ENCODE measurements at places on chromosomes 1 and 21.
A peak's percentile ranks its signal among the peaks of the same experiment; 100 is the strongest.

DNA sequence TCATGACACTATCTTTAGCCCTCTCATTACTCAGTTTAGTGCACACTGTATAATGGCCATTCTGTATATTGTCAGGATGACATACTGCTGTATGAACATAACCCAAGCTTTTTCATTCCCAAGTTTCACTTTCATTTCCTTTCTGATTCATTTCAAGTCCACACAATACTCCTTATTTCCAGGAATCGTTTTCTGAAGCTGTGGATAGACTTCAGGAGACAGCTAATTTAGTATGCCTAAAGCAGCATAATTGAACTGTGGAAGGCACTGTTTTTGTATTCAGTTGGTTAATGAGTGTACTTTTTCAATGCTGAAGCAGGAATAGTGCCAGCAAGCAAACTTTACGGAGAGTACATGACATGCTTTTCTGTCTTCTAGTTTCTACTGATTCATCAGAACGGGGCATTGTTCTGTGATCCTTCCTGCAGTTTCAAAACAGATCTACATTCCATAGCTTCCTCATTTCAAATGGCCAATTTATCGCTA is 578.5 kb upstream of the ZP4 start:
- no peak for DNase-seq

- peak; percentile 17 for DNase-seq
Measured at GRCh38 chr1:62395291-62395690, 41.6 kb upstream of the USP1 start.

DNA sequence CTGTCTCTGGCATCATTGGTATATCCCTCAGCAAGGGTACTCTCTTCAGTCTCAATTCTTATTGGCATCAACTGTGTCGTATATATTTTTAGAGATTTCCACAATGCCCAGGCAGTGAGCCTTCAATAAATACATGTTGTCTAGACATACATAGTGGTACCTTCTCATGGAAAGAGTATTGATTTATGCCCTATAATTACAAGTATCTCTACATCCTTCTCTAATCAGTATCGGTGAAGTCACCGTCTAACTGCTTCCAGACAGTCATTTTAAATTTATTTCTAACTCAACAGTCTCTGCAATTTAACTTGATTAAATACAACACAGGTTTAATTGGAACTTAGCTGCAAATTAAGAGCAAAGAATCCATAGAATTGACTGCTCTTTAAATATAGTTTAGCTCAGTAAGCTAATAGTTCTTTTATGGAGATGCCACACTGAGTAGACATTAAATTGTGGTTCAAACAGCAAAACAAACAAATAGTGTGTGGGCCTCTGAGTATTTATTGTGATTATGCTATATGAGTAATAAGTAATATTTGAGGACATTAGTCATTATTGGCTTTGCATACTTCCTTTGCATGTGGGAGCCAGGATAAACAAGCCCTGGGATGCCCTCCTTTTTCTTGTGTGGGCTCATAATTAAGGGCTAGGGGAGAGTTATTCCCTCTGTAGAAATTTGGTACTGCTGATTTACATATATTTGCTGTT is 126.9 kb upstream of the DUSP10 start:
- DNase-seq: no peak

DNA sequence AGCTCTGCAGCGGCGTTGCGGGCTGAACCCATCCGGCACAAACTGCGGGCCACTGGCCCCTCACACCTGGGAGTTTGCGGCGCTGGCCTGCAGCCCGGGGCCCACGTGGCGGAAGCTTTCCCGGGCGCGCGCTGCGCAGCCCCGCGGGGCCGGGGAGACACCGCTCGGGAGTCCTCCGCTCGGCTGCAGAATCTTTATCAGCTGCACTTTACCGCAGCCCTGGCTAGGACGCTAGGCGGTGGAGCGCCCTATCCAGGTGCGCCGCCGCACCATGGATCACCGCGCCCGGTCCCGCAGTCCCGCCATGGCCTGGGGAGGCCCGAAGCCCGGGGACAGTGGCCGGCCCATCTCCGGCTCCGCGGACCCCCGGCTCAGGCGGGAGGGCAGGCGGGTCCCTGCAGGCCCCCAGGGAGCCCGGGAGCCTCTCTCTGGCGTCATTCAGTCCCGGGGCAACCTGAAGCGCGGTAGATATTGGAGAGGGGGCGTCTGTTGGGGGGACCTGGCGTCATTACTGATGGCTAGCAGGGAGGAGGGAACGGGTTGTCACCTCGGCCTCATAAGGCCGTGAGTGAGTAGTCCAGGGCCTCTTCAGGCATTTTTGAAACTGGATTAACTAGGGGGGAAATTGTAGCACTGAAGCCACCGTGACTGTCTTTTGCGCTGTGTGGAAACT is 5.7 kb upstream of the OLIG2 start:
- no peak for DNase-seq

DNA sequence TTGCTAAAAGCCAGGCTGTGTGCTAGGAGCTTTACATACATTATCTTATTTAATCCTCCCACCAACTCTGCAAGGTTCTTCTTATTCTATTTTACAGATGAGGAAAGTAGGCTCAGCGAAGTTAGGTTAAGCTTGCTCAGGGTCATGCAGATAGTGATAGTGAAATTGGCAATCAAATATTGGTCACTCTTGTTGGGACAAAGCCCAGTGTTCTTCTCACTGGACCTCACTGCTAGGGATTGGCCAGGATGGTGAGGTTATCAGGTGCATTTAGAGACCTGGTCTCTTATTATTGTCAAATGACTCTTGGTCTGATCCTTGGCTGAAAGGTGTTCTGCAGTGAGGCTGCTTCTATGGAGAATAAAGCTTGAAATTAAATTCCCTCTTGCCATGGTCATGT is 145.1 kb downstream of the CNIH3 start:
- no peak for DNase-seq

DNA sequence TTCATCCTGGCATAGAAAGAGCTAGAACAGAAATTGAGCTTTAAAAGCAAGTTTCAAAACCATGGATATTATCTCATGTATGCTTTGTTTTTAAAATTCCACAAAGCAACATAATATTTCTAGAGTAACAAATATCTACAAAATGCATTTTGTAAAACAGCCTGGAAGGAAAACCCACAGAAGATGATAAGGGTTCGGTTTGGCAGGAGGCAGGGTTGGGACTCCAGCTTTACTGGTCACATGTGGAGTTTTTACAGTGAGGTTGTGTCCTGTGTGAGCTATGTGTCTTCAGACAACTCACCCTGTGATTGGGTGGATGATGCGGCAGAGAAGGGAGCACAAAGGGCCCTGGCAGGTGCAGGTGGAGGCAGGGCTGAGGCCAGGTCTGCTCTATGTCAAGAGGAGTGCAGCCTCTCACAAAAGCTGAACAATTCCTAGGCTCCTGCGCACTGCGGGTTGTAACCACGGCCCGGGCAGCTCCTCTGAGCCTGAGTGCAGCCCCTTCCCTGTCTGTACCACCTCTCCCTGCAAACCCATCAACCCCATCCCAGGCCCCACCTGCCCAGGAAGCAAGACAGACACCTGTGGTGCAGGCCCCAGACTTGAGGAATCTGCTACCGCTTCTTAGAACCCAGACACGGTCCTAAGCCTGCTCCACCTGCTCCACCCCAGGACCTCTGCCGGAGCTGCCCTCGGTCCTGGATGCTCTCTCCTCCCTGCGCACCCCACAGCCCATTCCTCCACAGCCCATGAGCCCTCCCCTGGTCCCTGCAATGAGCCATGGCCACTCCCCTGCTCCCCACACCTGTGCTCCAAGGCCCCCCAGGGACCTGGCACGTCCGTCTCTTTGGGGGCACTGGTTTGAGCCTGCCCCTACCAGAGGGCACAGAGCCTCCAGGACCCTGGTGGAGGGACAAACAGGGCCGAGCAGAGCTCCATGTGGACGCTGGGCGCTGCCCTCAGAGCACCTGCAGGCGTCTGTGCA is 2.8 kb upstream of the COL18A1 start:
- no peak for DNase-seq

DNA sequence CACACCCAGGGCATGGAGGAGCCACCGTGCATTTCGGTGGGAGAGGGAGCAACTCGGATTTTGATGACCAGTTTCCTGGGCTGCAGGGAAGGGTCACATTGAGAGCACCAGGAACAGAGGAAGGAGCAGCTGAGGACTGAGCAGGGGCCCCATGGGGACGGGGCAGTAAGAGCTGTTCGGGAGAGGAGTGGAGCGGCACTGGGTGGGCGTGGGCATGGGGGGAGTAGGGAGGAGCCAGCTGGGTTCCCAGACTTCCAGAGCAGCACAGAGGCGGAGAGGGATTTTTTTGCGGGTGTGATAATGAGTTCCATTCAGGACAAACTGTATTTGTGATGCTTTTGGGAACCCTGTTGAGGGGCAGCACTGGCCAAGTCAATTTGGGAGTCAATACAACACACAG is 17.4 kb upstream of the GPR153 start:
- DNase-seq: no peak

GRCh38 chr21:29529139-29529538 is 230.4 kb downstream of the BACH1 start:
- no peak for DNase-seq

- DNase-seq: peak; percentile 67
Measured at GRCh38 chr1:52553362-52554266, 722 bp upstream of the TUT4 start.
